ENCODE measurements at places on chromosomes 4 and X.

DNA sequence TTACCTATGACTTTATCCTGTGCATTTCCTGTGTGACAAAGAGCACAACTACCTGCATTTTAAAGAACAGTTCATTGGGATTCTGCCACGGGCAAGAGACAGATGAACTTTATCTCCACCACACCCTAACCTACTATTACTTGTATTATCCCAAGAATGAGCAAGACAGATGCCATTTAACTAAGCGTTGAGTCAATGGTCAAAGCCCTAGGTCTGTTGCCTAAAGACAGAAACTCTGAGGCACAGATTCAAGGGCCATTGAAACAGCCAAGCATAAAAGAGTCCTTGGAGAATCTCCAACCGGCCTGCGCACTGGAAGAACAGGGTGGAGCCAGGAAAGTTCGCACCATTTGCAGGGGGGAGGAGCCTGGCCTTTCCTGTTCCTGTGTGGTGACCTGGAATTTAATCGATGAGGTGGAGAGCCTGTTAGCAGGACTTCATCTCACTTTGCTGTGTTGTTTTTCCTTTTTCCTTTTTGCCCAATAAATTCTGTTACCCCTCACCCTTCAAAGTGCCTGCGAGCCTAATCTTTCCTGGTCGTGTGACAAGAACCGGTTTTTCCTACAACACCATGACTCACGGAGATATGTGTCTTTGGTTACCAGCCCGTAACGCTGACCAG is 146.4 kb upstream of the DIAPH2 start:
- no peak for DNase-seq

DNA sequence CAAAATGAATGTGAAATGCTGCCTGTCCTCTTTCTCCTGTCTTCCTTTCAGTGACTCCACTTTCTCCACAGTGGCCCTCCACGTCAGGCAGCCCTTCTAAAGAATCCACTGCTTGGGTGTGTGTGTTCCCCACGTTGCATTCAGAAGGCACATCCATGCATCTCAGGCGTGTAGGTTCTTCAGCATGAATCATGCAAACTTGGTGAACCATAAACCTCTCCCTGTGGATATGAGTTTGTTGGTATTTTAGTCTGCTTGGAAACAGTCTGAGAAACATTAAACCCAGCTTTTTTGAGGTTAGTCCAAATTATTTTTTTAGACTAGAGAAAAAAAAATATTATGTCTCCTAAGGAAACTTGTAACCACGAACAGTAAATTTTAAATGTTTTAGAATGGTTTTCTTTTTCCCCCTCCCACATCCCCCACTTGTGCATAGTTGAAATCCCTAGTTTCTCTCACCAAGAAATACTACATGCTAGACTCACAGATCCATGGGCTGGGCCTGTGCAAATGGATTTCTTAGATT is 251.6 kb downstream of the CBR4 start:
- DNase-seq = no peak

DNA sequence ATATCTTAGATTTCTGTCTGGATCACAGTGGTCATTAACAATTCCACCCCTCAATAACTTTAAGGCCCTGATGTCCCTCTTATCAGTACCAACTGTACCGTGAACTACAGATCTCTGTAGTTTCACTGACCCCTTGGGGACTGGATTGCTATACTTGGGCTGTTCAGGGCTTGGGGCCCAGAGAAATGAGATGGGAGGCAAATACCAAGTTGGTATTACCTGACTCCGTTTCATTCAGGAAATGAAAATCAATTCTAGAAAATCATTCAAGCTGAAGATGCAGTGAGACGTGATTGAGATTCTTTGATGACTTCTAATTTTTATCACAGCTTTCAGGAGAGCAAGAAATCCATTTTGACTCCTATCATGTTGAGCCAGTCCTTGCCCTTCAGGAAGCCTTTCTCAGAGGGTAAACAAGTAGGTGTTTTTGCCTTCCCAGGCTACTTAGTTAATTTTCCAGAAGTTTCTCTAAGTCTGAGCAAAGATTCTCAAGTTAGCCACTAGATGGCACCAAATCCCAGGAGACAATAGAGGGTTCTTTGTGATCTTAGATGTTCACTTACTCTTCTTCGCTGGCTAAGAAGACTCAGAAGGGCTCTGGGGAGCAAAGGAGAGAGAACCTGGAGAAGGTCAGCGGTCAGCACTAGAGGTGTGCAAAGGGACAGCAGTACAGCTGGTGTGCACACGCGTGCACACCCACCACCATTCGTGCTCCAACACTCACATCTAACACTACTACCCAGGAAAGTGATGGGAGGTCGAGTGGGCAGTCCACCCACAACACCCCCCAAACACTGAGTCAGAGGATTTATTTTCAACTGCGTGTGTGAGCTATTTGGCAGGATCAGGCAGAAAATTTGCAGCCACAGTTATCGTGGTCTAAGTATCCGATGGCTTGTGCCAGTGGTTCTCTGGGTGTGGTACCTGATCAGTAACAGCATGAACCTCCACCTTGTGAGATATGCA is 7.4 kb downstream of the HNRNPH2 start:
- DNase-seq = no peak

GRCh38 chr4:152352215-152352614 is 183.7 kb downstream of the FBXW7 start:
- no peak for DNase-seq

DNA sequence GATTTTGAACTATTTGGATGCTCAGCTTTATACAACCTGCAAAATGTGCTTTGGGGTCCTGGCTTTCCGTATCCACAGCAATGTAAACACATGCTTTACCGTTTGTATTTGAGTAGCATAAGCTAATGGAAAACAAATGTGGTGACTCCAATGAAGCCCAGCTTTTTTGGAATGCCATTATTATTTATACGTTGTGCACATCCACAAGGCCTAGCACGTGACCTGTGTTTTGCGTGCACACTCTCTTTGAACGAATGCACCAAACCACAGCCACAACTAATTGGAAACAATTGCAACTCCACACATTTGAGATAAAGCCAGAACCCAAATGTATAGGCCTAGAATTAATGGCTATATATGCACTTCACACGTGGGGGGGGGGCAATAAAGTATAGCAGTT is 189.5 kb upstream of the GPC4 start:
- DNase-seq = no peak

- DNase-seq = no peak
Measured at GRCh38 chrX:2345562-2345961, 155.2 kb downstream of the DHRSX start.

- DNase-seq = no peak
Measured at GRCh38 chr4:123200051-123200940, 196.3 kb upstream of the SPRY1 start.

GRCh38 chr4:155403886-155404285 is 27.1 kb upstream of the MAP9 start:
- DNase-seq = no peak

DNA sequence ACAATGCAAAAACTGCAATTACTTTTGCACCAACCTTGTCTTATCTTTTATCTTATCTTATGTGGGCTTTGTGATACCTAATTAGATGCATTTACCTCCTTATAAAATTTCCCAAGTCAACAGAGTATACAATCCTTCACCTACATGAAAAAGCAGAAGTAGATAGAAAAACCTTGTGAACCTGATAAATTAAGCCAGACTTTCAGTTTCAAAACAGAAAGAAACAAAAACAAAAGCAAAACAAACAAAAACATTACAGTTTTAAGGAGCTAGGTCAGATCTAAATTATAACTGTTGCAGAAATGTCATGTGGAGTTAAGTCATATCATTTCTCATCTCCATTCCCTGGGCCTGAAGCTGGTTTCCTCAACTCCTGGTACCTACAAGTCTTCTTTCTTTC is 24.9 kb upstream of the CXXC4 start:
- no peak for DNase-seq

GRCh38 chrX:23765449-23765848 is 17.5 kb upstream of the SAT1 start:
- DNase-seq = no peak

- DNase-seq = no peak
Measured at GRCh38 chrX:139949703-139950102, 15.6 kb downstream of the CXorf66 start.

DNA sequence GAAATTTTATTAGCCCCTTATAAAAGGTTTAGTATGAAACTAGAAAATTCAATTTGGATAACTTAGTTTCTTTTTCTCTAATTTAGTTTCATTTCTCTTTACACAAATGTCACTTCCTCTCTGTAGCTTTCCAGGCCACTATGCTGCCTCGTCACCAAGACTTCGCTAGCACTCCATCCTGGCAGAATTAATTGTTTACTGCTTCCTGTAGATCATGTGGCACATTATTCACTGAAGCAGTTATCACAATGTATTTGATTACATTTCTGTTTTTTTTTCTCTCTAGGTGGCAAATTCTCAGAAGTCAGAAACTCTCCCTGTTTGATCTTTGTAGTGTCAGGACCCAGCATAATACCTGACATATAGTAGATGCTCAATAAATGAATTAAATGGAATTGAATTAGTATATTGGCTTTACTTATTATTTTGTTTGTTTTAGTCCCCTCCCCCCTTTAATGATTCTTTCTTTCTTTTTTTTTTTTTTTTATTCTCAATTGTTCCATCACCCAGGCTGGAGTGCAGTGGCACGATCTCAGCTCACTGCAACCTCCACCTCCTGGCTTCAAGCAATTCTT is 9.3 kb upstream of the SAT1 start:
- DNase-seq = no peak

GRCh38 chr4:74120086-74120485 is 21.1 kb upstream of the CXCL2 start:
- DNase-seq = no peak

GRCh38 chr4:93416344-93417128 is 412.0 kb upstream of the ATOH1 start:
- DNase-seq = no peak

DNA sequence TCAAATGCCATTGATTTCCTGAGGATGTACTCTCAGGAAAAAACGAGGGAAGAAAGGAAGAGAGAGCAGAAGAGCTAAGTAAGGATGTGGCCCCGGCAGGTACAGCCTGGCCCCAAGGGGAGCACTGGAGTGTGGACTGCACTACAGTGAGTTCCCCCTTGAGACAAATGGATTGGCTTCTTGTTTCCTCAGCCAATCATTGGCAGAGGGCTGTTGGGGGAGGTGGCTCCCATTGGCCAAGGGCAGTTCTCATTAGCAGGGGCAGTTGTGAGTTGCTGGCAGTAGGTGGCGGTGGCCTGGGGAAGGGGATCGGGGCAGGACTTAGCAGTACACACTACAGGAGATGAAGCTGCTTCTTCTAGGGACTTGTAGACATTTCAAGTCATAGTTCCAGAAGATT is 24.1 kb upstream of the OCIAD2 start:
- DNase-seq = no peak

GRCh38 chrX:112874614-112875013 is 34.0 kb upstream of the AMOT start:
- DNase-seq = no peak

GRCh38 chr4:7806338-7807090 is 133.1 kb downstream of the AFAP1 start:
- no peak for DNase-seq

- no peak for DNase-seq
Measured at GRCh38 chr4:186266729-186267456, 904 bp downstream of the F11 start.

DNA sequence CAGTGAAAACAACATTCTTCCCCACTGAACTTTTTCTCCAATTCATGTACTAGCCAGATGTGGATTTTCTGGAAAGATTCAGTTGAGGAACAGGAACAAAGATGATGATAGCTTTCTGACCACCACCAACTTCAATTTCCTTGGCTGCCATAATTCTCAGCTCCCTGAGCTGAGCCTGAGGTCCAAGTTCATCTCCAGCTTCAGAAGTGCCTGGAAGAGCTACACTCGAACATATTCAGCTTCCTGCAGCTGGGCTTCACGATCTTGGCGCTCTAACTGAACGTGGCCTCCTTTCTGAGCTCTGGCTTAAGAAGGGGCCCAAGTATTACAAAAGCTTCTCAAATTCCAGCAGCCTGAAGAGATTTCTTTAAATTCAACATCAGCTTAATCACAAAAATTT is 83.9 kb downstream of the QDPR start:
- DNase-seq = no peak

DNA sequence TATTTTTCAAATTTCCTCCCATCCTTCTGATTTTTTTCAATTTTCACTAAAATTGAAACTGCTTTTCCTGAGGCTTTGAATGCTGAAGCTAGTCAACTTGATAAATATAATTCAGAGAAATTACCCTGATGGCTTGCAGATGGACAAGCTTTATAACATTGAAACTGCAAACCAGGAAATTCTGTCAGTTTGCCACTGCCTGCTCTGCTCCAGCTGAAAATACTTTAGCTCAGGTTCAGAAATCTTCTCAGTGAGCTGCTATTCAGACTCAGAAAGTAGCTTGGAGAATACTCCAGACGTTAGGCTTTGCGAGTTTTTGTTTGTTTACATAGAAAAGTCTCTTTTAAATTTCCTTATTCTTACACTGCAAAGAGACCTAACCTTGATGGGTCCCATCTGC is 1574.7 kb downstream of the STIM2 start:
- no peak for DNase-seq

GRCh38 chrX:96027407-96027806 is 657.2 kb upstream of the DIAPH2 start:
- no peak for DNase-seq

DNA sequence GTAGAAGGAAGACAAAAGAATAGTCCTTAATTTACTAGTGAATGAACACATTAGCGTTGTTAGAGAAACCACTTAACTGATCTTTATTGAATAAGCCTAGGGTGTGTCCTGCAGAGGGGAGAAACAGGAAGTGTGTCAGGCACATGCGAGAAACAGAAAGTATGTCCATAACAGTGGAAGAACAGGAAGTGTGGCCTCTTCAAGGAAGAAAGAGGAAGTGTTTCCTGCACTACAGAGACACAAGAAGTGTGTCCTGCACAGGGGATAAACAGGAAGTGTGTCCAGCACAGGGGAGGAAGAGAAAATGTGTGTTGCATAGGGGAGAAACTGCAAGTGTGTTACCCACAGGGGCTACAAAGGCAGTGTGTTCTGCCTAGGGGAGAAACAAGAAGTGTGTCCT is 539.6 kb upstream of the PRKX start:
- no peak for DNase-seq

Measured in esophagus squamous epithelium (tissue), 5 donors.